ENCODE measurements at places on chromosomes 12 and 14.

DNA sequence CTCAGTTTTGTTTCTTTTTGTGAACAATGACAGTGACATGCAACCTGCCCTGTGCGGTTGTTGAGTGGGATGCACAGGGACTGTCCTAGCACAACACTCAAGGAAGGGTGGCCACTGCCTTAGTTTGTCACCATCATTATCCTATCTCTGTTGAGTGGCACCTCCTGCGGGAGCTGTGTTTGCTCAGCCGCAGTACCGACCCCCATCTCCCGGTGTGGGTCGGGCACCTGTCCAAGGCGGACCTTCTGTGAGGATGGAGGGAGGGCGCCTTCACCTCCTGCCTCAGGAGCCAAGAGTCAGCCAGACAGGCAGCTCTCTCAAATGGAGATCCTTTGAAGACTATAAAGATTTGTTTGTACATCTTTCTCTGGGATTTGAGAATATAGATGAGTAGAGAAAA is 142.1 kb downstream of the TSPAN9 start:
- DNase-seq: no peak

DNA sequence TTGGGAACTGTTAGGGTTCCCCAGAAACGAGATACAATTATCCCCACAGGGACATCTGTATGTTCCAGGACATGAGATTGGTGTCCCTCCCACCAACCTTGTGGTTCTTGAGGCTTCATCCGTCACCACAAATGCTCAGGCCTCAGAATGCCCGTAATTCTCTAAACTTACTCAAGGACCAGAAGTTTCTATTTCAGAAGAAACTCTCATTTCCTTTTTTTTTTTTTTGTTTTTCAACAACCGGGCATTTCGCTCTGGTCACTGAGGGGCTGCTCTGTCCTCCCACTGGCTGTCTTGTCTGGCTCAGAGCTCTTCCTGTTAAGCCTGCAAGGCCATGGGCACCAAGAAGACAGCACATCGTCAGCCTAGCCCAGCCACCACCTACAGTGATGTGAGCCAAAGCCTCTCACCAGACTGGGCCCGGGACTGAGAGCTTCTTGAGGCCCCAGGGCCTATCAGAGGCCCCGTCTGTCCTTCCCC is 36.2 kb downstream of the VDR start:
- DNase-seq: peak; percentile 53

DNA sequence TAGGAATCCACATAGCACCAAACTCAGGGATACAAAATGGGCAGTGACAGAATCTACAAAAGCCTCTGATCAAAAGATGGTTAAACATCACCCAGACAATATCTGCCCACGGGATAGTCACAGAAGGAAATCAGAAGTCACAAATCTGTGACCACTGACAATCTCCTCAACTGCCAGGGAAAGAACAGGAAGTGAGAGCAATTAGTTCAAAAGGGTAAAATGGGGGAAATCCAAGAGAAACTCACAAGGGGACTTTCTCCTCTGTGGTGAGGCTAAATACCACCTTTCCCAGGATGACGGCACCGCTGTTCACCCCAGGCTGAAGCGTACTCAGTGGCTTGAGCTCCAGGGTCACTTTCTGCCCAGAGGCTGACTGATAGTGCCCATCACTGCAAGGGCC is 10.7 kb downstream of the TTC5 start:
- DNase-seq: peak; percentile 40

GRCh38 chr12:2877953-2878732 is 1.1 kb downstream of the RHNO1 start:
- no peak for DNase-seq

GRCh38 chr12:107788690-107789458 is 14.4 kb downstream of the ASCL4 start:
- no peak for DNase-seq

GRCh38 chr12:101902641-101903040 is 25.3 kb downstream of the DRAM1 start:
- DNase-seq: no peak

- no peak for DNase-seq
These were observed 235.5 kb downstream of the NELL2 start for GRCh38 chr12:44640427-44641190.

GRCh38 chr14:65453807-65454480 is 41.4 kb downstream of the FUT8 start:
- no peak for DNase-seq

- DNase-seq: no peak
These were observed 4.3 kb downstream of the IRF2BPL start for GRCh38 chr14:77024171-77024691.

GRCh38 chr12:1117970-1118563 is 127.0 kb downstream of the ERC1 start:
- DNase-seq: peak; percentile 37

- DNase-seq: no peak
These were observed 502 bp downstream of the MPHOSPH9 start for GRCh38 chr12:123232472-123232806.

- DNase-seq: no peak
These were observed 120.9 kb upstream of the FOXN3 start for GRCh38 chr14:89537911-89538310.
